Tibial nerve (tissue), 4 donors: ENCODE measurements at places on chromosomes 5 and 9. TPM values are rescaled to one million over a fixed set of nuclear protein-coding genes. Genes with fewer than 3 reads are reported as not detected.

GRCh38 chr9:114238472-114238871, 83.1 kb downstream of the COL27A1 start:
- H3K4me3 ChIP-seq: no peak overlapping the region
- no peak overlapping the region for H3K27ac ChIP-seq
- H3K4me1 ChIP-seq: peaks cover 31% of the 10 kb centered on the region
- DNase-seq: peak; percentile 50
- H3K27me3 ChIP-seq: no peaks in the 10 kb centered on the region

- no peak for DNase-seq
- peaks cover 7% of the 10 kb centered on the region for H3K4me1 ChIP-seq
- no peaks in the 10 kb centered on the region for H3K36me3 ChIP-seq
These were observed 8.2 kb upstream of the AGPAT2 start for GRCh38 chr9:136695435-136695895.

DNA sequence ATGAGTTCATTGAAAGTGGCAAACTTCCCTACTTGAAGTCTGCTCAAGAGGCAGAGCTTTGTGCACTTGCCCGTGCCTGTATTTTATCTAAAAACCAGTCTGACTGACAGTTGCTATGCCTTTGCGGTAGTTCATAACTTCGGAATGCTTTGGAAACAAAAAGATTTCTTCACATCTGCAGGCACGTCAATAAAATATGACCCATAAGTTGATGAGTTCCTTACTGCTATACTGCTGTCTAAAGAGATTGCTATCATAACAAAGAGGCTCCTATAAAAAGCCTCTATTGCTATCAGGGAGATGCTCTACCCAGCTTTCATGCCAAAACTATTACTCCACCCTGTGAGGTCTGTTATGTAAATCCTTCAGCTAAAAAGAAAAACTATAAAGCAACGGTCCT, 25.4 kb upstream of the RNF20 start:
- no peaks in the 10 kb centered on the region for H3K36me3 ChIP-seq
- no peak overlapping the region for H3K4me3 ChIP-seq
- DNase-seq: no peak
- peaks cover 6% of the 10 kb centered on the region for H3K4me1 ChIP-seq

GRCh38 chr5:160887780-160888179, 35.8 kb upstream of the ATP10B start:
- no peaks in the 10 kb centered on the region for H3K27me3 ChIP-seq
- H3K4me1 ChIP-seq: no peaks in the 10 kb centered on the region
- DNase-seq: no peak
- H3K27ac ChIP-seq: no peak overlapping the region
- no peaks in the 10 kb centered on the region for H3K36me3 ChIP-seq
- H3K4me3 ChIP-seq: no peak overlapping the region

Gene TTC16
- total RNA-seq: not detected
